Central memory CD4-positive, alpha-beta T cell (primary cell): ENCODE measurements at places on chromosomes 3 and 15.

GRCh38 chr3:9067352-9067975, 104.2 kb upstream of the RAD18 start:
- DNase-seq, result peak; percentile 3

DNA sequence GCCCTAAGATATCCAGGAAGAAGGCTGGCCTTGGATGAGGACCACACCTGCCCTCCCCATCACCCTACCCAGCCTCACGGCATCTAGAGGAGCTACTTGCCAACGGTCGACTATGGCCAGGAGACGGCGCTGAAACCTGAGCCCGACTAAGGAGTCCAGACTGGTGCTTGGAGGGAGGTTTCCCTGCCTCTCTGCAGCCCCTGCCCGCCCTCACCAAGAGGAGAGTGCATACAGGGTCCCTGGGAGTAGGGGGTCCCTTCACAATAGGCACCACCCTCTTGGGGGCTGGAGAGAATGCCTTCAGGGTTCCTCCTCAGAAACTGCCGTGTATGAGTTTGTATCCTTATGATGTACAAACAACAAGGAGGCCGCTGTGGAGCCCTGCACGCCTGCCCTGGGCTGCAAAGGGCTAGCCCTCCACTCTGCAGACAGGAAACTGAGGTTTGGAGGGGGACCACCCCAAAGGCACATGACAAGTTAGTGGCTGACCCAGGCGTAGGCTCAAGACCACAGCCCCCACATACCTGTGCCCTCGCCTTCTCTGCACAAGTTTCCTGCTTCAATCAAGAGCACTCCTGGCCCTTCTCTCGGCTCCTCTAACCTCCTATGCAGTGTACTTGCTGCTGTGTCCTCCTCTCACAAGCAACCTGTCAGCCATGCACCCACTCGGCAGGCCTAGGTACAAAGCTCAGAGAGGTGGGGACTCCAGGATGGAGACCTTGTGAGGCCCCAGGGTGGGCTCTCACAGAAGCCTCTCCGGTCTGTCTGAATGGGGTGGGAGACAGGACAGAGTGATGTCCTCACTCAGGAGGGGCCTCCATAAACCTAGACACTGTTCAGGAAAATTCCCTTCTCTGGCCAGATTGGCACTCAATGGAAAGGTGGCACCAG, 7.4 kb downstream of the KLF15 start:
- DNase-seq, result no peak

DNA sequence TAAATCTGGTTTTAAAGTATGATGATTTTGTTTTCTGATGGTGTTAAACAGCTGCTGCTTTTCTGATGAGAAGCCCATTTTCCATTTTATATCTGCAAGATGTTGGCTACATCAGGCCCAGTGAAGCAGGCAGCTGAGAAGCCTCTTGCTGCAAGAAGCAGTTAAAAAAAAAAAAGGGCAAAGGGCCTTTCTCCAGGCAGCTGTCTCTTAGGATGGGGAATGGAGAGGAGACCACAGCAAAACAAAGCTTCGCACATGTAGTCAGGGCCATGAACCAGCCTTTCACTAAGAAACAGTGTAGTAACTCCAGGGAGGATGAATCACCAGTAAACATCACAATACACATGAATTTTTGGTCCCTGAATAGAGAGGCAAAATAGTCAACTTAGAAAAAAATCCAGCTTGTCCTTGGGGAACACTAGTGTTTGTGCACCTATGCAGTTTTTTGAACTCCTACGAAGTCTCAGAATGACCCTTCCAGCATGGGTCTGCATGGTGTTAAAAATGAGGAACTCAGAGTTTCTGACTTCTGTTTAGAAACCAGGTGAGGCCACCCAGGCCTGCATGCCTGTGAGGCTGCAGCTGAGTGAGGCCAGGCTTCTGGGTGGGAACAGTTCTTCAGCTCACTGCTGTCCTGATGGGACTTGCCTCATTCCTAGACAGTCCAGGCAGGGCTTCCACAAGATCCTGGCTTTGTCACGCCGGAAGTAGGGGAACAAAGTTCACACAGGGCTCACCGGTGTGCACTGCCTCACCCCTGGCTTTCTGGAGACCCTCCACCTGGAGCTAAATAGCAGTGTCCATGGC, 518.7 kb downstream of the MCTP2 start:
- DNase-seq, result no peak

DNA sequence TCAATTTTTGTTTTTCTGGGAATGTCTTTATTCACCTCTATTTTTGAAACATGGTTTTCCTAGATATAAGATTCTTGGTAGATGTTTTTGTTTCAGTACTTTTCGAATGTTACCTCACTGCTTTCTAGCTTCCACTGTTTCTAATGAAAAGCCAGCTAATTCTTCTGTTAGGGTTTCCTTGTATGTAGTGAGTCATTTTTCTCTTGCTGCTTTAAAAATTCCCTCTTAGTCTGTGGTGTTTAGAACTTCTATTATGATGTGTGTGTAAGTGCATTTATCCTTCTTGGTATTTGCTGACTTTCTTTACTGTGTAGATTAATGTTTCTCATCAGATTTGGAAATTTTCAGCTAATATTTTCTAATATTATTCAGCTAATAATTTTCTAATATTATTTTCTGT, 151.1 kb upstream of the OSTN start:
- no peak for DNase-seq

DNA sequence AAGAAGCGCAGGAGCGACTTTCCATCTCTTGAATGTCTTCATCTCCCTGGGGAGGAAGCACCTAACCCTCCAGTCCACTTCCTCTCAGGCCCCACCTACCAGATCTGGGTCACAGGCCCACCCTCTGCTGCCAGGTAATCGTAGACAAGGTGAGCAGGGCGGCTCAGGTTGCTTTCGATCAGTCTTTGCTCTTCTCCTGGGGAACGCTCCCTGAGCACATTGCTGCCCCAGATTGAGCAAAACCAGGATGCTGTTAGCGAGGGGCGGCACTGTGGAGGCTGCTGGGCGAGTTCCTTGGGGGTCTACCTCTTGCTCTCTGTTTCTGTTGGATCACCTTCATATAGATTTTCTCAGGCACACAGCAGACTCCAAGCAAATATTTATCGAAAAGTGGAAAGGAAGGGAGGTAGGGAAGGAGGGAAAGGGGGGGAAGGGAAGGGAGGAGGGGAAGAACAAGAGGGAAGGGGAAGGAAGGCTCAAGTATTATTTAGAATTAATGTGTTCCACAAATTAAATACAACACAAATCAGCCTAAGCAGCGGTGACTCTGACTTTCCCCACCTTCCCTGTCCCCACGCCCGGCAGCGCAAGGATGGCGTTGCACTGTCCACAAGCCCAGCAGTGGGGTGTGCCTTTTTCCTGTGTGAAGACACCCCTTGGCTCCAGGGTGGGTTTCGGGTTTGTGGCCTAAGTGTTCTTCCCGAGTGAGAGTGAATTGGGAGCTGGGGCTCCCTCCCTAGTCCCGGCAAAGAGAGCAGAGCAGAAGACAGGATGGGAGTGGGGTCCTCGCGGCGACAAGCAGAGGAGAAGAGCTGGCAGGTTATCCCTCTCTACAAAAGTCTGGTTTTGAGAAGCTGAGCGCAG, 6.1 kb upstream of the PCSK6 start:
- DNase-seq, result no peak

DNA sequence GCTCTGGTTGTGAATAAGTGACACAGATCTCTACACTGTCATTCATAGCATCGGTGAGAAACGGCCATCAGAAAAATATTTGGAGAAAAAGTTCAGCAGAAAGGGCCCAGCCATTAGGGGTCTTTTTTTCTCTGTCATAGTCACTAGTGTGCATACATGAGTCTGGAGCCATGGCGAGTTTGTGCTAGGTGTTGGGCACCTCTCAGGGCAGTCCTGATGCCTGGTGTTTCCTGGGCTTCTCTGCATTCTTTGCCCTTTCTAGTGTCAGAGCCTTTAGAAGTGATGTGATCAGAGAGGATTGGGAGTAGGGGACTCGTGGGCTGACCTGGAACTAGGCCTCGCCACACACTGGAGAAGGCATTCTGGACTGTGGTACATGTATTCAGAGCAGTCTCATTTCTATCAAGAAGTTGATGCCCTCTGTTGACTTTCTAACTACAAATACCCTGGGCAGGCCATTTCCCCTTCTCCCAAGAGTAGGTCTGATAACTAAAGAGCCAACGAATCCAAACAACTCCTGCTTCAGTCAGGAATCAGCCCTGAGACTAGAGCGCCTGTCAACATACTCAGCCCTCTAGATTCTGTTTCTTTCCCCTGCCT, 1.6 kb downstream of the KY start:
- DNase-seq, result no peak

DNA sequence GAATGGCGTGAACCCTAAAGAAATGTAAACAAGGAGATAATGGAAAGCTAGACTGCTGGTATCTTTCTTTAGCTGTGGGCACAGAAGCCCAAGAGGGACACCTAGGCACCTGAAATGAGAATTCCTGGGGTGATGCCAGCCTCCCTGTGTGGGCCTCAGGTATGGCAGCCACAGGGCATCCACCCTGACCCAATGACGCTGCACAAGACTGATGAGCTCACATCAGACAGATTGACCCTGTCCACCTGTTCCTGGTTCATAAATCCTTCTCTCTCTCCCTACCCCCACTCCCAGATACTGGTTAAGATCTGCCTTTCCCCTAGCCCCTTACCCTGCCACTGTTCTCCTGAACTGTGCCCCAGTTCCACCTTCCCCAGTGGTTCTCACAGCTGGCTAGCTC, 1.5 kb downstream of the GLB1 start:
- no peak for DNase-seq

DNA sequence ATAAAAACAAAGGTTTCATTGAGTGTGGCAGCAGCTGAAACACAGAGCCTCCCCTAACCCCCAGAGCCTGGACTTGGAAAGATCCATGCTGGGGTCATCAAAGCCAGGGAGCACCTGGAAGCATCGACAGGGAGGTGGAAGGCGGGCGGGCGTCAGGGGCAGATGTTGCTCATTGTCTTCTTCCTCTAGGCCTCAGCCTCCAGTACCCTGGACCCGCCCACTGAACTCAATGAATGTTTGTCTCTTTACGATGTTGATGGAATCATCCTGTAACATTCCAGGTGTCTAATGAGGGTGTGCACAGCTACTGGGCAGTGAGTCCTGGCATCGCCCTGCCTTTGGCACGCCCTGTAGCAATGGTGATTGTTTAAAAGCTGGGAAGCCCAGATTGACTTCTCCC, 9.8 kb downstream of the GP5 start:
- no peak for DNase-seq

DNA sequence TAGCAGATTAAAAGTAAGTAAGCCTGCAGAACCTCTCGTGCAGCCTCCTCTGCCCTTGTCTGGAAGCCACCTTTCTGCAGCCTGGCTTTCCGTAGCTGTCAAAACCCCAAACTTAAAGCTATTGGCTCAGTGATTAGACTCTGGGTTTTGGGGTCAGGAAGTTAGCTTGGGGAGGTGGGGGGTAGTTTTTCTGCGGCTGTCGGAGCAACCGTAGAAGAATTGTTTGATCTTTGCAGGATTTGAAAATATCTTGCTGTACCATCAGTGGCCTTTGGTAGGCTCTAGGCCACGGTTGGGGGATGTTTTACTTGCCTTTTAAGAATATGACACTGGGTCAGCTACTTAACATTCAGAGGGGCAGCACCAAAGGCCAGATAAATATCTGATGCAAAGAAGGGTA, 88.4 kb upstream of the RASGRP1 start:
- peak; percentile 93 for DNase-seq

GRCh38 chr3:132829101-132829500, 106.9 kb upstream of the NPHP3 start:
- no peak for DNase-seq

GRCh38 chr15:66819084-66819483, 117.0 kb downstream of the SMAD6 start:
- no peak for DNase-seq

DNA sequence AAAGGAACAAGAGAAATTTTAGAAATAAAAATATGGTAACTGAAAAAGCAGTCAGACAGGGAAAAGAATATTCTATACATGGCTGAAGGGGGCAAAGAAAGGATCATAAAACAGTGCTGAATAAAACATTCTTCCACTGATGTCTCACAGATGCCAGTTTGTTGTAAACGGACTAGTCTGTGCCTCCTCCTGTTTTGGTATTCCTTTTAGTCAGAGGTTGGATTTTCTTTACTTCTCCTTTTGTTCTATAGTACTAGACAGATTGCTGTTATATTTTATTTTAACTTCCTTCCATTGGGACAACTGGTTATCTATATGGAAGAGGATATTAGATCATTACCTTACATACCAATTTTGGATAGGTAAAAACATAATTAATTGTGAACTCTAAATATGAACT, 16.0 kb upstream of the GNB5 start:
- no peak for DNase-seq

DNA sequence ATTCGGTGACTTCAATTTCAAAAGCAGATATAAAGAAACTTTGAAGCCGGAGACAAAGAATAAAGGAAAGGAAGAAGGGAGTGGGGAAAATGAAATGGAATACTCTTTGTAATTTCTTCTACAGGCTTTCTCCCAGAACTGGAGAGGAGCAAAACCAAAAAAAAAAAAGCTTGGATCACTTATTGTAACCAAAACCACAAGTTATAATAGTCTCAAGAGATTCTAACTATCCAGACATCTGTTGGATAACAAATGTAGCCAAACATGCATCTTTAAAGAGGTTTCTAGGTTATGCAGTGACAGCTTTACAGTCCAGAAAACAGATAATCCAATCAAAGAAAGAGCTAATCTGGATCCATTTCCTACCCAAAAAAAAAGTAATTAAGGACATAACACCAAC, 36.2 kb downstream of the VGLL3 start:
- no peak for DNase-seq

- no peak for DNase-seq
Observed at GRCh38 chr3:82261013-82261412, 499.6 kb upstream of the GBE1 start.

DNA sequence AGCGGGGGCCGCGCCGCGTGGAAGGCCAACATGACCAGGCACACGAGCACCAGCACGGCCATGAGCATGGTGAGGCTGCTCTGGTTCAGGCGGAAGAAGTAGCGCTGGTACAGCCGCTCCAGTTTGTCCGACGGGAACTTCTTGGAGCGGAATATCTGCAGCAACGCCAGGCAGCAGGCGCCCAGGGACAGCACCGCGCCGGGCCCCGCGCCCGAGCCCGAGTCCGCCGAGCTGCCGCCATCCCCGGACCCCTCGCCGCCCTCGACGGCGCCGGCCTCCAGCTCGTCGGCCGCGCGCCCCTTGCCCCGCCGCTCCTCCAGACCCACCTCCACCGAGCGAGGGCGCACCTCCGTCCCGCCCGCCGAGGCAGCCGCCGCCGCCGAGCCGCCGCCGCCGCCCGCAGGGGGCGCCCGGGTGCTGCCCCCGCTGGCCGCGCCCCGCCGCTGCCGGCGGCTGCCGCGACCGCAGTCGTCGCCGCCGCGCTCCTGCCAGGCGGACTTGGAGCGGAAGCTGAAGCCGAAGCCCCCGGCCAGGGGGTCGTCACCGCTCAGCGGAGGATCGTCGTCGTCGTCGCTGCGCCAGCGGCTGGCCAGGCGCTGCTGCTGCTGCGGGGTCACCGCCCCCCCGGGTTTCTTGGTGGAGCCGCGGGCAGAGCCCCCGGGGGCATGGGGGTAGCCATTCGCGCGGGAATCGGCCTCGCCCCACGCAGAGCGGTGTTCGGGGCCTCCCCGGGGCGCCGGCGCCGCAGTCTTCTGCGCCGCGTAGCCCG, 957 bp downstream of the ADCY5 start:
- DNase-seq, result peak; percentile 33

DNA sequence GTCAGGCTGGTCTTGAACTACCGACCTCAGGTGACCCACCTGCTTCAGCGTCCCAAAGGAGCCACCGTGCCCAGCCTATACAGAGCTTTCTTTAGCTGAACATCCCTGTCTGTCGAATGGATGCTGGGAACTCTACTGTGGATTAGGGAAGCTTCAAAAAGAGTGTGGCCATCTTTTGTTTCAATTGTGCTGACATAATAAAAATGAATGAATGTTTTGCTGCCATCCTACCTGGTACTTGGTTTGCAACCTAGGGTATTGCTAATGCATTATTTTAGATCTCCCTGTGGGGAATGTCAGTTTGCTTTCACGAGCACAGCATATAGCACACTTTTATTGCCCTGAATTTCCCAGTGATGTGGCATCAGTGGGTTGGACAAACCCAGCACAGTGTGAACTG, 32.3 kb downstream of the CMTM6 start:
- no peak for DNase-seq
